Activated CD4-positive, alpha-beta T cell treated with anti-CD3 and anti-CD28 coated beads, Interleukin-2, Interleukin-6, amounts not matched to agents 100 ng/mL and 50 ng/mL, durations not matched to agents 16 hours and 8 hours (primary cell): ENCODE measurements at places on chromosomes 5 and 9.

DNA sequence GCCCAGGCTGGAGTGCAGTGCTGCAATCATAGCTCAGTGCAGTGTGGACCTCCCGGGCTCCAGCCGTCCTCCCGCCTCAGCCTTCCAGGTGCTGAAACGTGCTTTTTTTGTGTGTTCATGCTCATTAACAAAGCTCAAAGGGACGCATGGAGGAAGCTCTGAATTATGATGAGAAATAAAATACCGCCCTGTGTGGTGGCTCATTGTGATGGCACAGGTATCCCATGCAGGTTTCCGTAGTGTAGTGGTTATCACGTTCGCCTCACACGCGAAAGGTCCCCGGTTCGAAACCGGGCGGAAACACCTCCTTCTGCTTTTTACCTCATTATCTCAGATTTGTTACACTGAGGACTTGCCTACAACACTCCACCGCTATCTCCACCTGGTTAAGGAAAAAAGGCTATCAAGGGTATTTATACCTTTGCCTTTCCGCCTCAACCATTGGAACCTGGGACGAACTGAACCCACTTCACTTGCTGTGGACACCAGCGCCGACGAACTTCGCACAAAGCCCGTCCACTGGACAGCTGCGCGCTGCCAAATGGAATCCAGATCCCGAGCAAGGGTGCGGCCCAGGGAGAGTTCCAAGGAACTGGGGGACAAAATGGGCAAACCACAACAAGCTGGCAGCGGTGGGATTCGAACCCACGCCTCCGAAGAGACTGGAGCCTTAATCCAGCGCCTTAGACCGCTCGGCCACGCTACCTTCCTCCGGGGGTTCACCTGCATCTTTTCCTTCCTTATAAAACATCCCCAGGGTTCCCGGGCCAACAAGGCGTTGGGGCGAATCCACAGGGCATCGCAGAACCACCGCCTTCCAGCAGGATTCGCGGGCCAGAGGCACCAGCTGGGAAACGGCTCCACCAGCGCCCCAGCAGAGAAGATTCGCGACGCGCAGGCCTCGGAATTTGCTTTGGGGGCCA is 26.3 kb downstream of the OR2V2 start:
- peak; percentile 89 for DNase-seq

- no peak for DNase-seq
Observed at GRCh38 chr5:78644741-78645300, 3.8 kb downstream of the LHFPL2 start.

DNA sequence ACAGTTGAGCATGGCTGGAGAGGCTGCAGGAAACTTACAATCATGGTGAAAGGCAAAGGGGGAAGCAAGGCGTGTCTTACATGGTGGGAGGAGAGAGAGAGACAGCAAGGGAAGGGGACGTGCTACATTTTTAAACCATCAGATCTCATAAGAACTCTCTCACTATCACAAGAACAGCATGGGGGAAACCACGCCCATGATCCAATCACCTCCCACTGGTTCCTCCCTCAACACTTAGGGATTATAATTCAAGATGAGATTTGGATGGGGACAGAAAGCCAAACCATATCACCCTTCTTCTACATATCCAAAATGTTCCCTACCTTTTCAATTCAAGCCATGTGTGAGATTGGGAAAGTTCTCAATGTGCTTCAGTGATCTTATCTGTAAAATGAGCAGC is 22.9 kb upstream of the GLRX start:
- no peak for DNase-seq

DNA sequence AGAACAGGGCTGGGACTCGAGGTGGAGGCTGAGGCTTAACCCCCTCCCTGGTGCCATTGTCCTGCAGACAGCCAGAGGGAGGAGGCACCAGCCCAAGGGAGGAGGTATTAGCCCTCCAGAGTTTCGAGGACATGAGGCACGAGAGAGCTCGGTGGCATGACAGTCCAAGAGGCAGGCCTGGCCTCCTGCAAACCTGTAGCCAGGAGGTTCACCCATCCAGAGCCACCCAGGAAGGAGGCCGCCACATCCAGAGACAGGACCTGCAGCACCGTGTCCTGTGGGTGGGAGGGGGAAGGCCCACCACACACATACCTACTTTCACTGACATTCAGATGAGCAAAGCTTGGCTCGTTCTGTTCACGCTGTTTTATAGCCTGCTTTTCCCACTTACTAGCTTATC is 75.2 kb upstream of the ADAMTS2 start:
- DNase-seq = no peak

DNA sequence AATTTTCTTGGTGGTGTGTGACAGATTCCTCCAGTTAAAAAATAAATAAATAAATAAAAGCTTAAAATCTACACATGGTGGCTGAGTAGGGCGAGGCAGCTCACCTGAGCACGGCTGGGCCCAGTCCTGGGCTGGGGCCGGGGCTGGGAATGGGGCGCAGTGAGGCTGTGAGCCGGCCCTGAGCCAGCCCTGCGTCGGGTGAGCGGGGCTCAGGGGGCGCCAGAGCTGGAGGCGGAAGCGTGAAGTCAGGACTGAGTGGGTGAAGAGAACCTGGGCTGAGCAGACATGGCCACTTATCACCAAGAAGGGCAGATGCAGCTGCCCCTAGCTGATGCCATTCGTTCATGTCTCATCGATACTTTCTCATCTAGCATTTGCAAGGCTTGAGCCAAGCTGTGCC is 22.8 kb upstream of the DTWD2 start:
- DNase-seq = no peak

DNA sequence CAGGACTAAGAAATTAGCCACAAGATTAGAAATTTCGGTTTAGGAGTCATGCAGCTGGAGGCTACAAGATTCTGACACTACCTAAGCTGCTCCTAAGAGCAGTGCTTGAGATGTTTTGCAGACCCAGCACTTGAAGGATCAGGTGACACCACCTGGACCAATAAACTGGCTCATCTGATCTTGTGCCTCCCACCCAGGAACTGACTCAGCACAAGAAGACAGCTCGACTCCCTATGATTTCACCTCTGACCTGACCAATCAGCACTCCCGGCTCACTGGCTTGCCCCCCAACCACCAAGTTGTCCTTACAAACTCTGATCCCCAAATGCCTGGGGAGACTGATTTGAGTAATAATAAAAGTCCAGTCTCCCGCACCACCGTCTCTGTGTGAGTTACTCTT is 170.4 kb downstream of the TTC39B start:
- peak; percentile 16 for DNase-seq

- no peak for DNase-seq
Observed at GRCh38 chr9:113219186-113219936, 1.7 kb downstream of the FKBP15 start.

- no peak for DNase-seq
Observed at GRCh38 chr5:109324351-109324750, 85.4 kb downstream of the PJA2 start.

DNA sequence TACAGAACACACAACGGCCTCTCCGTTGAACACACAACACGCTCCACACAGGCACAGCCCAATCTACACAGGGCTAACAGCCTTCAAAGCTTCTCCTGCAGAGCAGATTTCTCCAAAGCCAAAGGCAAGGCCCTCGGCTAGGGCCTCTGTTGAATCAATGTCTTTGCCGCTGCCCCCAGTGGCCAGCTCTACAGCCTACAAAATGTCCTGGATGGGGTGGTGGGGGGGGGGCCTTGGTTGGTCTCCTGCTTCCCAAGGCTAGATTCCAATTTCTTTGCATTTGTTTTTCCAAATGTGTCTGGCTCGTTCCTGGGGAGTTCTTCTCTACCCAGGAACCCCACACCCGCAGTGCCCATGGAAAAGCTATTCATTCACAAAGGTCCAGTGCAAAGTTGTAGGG is 167.2 kb downstream of the PAX5 start:
- no peak for DNase-seq

- no peak for DNase-seq
Observed at GRCh38 chr5:135545099-135545498, 9.3 kb upstream of the NEUROG1 start.

GRCh38 chr5:106321242-106321641 is 1349.5 kb downstream of the EFNA5 start:
- DNase-seq = no peak

GRCh38 chr5:14332746-14333145 is 189.6 kb downstream of the TRIO start:
- DNase-seq = no peak

DNA sequence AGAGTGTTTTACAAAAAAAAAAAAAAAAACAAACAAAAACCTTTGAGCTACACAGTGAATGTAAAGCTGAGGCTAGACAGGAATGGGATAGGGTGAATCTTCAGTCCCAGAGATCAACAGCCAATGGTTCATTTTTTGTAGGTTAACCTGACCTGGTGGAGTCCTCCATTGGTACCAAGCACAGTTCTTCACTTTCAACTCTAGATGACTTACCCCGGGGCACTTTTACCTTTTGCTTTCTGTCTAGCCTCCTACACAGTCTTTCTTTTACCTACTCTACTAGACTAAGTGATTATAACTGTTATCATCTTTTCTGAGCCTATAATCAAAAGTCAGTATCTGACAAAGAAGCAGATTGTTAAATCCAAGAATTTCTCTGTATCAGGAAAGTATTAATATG is 50.9 kb downstream of the ANXA2R start:
- DNase-seq = no peak

- peak; percentile 0 for DNase-seq
Observed at GRCh38 chr5:166883016-166883415, 1408.4 kb upstream of the WWC1 start.

GRCh38 chr5:135449644-135450043 is 2.5 kb upstream of the DCANP1 start:
- DNase-seq = no peak

GRCh38 chr9:109094268-109094667 is 25.5 kb downstream of the TMEM245 start:
- DNase-seq = no peak

DNA sequence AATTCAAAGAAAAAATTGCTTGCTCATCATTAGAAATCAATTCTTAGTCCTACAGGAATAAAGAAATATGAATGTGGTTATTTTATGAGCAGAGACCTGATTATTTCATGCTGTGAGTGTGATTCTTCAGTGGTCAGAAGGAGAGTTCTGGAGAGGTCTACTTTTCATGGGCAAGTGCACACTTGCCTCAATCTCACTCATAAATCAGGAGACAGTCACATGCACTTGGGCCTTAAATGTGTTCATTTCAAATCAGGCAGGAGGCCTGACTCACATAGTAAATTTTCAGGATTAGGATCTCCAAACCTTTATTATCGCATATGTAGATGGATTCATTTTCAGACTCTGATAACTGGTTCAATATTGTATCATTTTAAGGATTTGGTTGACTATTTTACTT is 323.2 kb upstream of the CCNH start:
- DNase-seq = no peak

GRCh38 chr5:151406322-151406947 is 41.0 kb upstream of the SLC36A1 start:
- DNase-seq = no peak

GRCh38 chr5:115330830-115331229 is 34.4 kb upstream of the CCDC112 start:
- no peak for DNase-seq

DNA sequence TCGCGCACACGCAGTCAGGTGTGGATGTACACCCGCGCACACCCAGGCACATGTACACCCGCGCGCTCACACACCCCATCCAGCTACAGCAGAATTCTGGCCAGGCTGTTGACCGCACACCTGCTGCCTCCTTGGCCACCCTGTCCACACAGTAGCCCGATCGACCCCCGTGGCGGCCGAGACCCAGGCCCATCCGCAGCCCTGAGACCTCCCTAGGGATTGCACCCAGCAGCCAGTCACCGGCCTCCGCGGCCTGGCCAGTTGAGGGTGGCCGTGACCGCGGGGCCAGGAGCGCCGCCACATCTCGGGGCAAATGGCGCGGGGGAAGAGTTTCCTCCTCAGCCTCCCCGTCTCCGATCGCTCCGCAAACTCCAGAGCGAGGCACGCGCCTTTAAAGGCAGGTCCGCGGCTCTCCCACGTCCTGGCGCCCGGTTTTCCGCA is 774 bp upstream of the ADAMTS16 start:
- DNase-seq = no peak

DNA sequence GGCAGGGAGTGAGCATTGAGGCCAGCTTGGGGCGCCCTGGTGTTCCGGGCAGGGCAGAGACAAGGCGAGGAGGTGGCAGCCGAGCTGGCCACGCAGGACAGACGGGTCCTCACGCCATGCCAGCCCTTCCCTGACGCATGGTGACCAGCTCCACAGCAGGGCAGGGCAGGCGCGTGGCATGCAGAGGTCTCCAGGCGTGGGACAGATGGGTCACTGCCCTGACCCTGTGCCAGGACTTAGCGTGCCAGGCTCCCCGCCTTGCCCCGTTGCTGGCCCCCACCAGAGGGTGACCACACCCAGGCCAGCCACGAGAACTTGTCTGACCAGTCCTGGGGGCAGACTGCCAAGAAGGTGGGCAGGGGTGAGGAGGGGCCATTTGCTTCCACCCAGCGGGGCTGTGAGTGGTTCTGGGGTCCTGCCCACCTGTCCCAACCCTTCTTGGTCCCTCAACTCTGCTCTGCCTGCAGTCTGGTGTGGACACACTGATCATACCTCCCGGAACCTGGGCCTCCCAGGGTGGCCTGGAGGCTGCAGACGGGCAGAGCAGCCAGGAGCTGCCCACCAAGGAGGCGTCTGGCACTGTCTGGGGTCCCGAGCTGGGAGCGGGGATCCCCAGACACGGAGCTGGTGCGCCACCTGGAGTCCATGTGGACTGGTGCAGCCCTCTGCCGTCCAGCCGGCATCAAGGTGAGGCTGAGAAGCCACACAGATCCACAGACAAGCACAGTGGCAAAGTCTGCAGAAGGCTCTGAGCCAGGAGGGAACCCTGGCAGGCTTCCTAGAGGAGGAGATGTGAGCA is at the start of gene RNF224:
TSS of gene RNF224 (plus strand) at position 449 of the 799 bp plus-strand sequence. CDS start 834 bp downstream, outside the sequence.
- DNase-seq = peak; percentile 88

GRCh38 chr9:9585920-9586319 is 1026.9 kb downstream of the PTPRD start:
- no peak for DNase-seq

GRCh38 chr9:136015656-136016571 is 54.7 kb upstream of the UBAC1 start:
- no peak for DNase-seq

DNA sequence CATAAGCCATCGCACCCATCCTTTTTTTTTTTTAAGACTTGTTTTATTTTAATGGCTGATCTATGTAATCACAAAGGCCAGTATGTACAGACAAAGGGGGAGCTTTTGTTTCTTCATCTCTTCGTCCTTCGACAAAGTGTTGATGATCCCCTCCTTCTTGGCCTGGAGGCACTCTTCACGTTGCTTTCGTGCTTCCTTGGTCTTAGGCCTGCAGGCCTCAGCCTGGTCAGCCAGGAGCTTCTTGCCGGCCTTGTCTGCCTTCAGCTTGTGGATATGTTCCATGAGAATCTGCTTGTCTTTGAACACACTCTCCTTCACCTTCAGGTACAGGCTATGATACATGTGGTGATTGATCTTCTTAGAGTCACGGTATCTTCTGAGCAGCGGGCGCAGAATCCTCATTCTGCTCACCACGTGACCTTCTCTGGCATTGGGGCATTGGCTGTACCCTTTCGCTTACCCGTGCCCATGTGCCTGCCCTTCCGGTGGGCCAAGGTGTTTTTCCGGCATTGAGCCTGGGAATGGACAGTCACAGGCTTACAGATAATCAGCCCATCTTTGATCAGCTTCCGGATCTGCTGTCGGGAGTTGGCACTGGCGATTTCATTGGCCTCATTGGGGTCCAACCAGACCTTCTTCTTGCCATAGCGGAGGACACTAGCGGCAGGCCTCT is 36.0 kb downstream of the TLX3 start:
- DNase-seq = no peak

- DNase-seq = no peak
Observed at GRCh38 chr5:160312960-160313727, 780 bp upstream of the CCNJL start.
